ENCODE measurements at places on chromosomes 4 and X.

- DNase-seq: no peak
Observed at GRCh38 chrX:39563178-39563577, 534.6 kb downstream of the BCOR start.

DNA sequence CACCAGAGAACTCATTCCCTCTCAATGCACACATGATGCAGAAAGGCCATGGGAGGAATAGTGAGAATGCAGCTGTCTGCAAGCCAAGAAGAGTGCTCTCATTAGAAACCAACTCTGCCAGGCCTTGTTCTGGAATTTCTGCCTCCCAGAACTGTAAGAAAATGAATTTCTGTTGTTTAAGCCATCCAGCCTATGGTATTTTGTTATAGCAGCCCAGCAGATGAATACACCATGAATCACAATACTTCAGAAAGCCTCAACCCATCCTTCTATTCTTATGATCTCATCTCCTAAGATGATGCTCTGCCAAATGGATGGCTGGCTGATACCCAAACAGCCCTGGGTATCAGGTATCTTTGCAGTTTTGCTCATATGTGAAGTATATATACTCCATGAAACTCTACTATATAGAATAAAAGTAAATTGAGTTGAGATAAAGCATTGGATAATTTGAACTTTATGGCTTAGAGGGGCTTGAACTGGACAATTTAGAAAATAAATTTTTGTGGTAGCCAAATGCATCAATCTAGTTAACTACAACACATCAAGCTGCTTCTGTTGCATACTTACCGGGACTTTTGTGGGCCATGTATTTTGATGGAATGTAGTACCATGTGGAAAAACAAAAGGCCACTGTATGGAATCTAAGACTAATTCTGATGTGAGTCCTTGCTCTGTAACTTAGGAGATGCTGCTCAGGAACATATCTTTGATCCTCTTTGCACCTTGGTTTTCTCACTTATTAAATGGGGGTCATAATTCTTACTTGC lies 245.9 kb downstream of the HS3ST1 start:
- no peak for DNase-seq

DNA sequence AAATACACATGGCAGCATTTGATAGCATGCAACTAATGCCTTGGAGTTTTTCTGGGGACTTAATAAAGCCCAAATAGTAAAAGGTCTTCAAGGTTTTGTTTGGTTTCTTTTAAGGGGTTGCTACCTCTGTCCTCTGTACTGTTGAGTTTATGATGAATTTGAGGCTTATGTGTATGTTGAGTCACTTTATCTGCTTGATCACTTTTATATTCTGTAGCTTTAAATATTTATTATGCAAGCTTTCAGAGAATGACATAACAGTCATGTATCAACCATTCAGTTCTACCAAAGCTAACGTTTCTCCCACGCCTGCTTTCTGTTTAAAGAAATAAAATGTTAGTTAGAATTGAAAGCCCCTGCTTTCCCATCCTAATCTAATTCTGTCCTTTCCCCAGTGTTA lies 122.2 kb downstream of the NHS start:
- peak; percentile 21 for DNase-seq

GRCh38 chrX:2434270-2435163 lies 66.3 kb downstream of the DHRSX start:
- DNase-seq: no peak

DNA sequence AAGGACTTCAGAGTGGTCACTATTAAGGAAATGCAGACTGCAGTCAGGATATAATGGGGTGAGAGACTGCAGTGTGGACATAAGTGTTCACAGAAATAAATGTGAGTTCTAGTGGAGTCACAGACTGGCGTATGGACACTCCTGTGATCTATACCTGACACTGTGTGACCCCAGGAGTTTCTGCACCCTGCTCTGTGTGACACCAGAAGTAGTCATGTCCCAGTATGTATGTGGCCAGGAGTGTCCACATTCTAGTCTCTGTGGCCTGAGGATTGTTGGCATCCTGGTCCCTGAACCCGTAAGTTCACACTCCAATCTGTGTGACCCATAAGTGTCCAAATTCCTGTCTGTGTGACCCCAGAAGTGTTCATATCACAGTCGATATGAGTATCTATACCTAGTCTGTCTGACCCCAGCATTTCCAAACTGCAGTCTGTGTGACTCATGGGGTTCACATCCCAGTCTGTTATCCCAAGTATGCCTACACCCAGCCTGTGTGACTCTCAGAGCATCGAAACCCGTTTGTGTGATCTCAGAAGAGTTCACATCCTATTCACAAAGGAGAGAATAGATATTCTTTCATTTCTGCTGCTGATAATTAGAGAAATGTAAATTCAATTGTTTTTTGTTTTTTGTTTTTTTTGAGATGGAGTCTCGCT lies 16.3 kb downstream of the WDR13 start:
- no peak for DNase-seq

- DNase-seq: no peak
Observed at GRCh38 chr4:113785781-113786180, 24.2 kb upstream of the CAMK2D start.

DNA sequence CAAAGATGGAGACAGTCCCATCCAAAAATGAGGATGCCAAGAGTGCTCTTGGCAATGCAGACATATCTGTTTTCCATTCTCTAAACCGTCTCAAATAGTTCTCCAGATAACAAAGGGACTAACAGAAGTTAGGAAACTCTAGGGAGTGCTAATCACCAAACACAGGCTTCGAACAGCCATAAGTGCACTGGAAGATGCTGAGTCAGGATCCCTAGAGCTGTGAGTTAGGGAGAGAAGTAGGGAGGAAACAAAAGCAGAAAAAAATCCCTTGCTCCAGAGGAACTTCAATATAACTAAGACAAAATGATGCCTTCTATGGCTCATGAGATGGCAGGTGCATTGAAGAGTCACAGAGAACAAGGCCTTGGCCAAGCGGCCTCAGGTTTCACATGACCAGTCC lies 251.0 kb upstream of the PPARGC1A start:
- no peak for DNase-seq

All from fibroblast of villous mesenchyme (primary cell).